ENCODE measurements at places on chromosomes 12 and 14.

GRCh38 chr14:88481794-88482193 is 73.0 kb downstream of the PTPN21 start:
- DNase-seq = no peak

DNA sequence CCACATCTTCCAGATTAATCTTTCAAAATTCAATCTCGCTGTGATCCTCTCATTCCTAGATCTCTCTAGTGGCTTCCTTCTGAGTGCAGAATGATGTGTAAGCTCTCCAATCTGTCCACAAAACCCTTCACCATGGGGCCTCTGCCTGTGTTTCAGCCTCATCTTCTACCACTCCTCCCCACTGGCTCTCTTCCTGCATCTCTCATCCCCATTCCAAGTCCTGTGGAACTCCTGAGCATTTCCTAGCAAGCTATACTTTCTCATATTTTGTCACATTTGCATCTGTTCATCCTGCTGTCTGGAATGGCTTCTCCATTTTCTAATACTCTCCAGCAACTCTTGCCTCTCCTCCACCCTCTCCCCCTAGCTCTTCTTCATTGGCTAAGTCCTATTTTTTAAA is 242.0 kb upstream of the DAAM1 start:
- DNase-seq = no peak

DNA sequence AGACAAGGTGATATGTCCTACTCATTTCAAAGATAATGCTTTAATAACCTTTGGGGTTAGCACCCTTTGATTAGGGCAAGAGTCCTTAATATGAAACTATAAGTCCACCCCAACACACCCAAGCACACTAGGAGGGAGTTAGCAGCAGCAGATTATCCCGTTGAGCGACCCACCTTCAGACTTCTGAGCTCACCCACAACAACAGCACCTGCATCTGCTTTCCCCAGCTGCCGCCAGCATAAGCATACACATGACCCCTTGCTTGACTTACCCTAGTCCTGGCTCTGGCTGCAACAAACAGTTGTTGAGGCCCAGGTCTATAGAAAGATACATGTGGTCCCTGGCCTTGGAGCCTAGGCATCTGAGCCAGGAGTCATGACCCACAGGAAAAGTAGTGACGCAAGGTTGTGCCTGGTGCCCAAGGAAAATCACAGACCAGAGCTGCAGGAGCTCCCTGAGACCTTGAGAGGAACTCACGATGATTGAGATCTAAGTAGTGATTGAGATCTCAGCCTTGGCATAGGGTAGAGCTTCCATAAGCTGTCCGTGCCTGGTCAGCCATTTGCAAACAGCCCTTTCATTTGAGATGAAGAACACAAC is 19.0 kb downstream of the ZDHHC22 start:
- DNase-seq = no peak

GRCh38 chr12:32125455-32126084 is 18.9 kb downstream of the BICD1 start:
- no peak for DNase-seq

DNA sequence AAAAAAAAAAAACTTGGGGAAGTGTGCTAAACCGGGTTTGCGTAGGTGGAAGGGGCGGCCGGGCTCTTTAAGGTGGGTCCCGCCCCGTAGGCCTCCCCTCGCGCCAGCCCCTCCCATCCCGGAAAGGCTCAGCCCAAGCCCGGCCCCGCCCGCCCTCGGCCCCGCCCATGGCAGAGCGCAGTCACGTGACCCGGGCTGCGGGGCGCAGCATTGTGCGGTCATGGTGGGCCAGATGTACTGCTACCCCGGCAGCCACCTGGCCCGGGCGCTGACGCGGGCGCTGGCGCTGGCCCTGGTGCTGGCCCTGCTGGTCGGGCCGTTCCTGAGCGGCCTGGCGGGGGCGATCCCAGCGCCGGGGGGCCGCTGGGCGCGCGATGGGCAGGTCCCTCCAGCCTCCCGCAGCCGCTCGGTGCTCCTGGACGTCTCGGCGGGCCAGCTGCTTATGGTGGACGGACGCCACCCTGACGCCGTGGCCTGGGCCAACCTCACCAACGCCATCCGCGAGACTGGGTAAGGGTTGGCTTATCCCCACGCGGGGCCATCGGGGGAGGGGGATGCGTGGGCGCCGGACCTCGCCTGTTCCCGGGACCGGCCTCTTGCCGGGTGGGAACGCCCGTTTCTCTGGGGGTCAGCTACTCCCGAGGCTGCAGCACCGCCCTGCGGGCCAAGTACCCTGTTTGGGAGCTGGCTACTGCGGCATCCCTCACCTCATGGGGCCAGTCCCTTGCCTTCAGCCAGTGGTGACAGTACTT is at the start of gene PLBD2:
PLBD2 (plus strand) TSS at position 207 of the 752 bp plus-strand sequence; CDS start at position 221, 14 bp downstream.
- DNase-seq = peak; percentile 94

DNA sequence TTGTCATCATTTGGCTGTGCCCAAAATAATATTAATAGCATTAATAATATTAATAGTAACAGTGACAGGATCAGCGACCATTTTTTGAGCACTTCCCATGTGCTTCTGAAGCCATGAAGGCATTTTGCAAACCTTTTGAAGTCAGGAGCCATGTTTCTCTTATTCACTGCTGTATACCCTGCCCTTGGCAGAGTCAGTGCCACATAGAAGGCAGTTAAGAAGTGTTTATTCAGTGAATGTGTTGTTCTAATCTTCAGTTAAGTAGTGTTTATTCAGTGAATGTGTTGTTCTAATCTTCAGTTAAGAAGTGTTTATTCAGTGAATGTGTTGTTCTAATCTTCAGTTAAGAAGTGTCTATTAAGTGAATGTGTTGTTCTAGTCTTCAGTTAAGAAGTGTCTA is 319.7 kb upstream of the NAV3 start:
- no peak for DNase-seq

DNA sequence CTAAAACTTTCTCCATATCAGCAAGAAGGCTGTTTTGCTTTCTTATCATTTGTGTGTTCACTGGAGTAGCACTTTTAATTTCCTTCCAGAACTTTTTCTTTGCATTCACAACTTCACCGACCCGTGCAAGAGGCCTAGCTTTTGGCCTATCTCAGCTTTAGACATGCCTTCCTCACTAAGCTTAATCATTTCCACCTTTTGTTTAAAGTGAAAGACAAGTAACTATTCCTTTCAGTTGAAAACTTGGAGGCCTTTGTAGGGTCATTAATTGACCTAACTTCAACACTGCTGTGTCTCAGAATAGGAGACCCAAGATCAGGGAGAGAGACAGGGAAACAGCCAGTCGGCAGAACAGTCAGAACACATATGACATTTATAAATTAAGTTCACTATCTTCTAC is 39.3 kb downstream of the BBS10 start:
- no peak for DNase-seq
